ENCODE measurements at places on chromosomes 6 and 20.

GRCh38 chr6:121652726-121653623, 217.5 kb downstream of the GJA1 start:
- DNase-seq: no peak

- DNase-seq: no peak
Measured at GRCh38 chr6:161837854-161838253, 564.0 kb upstream of the AGPAT4 start.

DNA sequence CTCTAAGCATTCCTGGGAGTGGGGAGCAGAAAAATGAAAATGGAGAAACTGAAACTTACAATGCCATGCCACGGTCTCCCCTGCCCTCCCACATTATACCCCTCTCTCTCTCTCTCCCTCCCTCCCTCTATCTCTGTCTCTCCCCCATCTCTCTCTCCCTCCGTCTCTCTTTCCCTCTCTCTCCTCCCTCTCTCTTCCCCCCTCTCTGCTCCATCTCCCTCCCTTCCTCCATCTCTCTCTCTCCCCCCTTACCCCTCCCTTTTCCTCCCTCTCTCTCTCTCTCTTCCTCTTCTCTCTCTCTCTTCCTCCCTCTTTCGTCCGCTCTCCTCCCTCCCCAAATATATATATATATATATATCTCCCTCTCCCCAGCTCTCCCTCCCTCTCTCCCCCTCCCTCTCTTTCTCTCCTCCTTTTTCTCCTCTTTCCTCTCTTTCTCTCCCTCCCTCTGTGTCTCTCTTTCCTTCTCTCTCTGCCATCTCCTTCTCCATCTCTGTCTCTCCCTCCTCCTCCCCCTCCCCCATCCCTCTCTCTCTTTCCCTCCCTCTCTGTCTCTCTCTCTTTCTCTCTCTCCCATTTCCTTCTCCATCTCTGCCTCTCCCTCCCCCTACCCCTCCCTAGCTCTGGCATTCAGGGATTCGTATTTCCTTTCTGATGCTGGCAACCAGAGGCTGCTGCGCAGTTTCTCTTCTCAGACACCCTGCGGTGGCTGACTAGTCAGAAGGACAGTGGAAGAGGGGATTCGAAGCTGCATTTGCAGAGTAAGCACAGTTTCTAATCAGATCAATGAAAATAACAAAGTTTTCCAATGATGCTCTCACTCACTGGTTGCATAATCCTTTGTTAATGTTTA, 13.9 kb upstream of the VAPB start:
- DNase-seq: no peak

DNA sequence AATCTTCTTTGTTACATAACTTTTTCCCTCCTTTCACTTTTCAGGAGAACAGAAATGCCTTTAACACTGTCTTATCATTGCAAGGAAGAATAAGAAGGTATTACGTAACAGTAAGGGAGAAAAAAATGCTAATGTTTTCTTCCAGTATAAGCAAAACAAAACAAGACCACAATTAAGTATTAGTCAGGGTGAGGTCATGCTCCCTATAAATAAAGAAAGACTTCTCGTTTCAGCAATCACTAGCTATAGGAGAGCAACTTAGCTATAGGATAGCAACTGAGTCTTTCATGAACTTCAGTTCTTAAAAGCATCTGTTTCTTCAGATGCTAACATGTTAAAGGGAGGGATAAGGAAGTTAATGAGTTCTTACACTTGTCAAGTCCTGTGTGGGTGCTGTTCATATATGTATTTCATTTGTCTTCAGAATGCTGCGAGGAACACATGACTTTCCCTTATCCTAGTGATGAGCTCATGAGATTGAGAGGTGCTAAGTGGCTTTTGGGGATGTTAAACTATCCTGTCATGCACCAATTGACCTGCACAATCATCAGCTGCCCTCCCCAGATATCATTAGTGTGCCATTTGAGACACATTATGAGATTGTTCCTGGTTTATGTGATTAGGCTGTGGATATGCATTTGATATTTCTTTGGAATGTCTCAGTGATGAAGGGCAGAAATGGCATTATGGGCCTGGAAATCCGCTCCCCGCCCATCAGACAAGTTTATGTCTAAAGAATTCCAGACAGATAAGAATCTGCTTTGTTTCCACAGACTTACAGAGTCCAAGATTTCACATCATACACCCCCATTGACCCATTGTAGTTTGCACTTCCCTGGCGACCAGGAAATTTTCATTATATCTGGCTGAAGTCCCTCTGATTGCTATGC, 37.5 kb downstream of the LAMA4 start:
- DNase-seq: no peak

- DNase-seq: no peak
Measured at GRCh38 chr6:161796681-161797080, 522.8 kb upstream of the AGPAT4 start.

GRCh38 chr6:78623554-78623953, 243.8 kb upstream of the IRAK1BP1 start:
- DNase-seq: no peak

GRCh38 chr6:43070028-43070632, 6.0 kb upstream of the PTK7 start:
- DNase-seq: no peak

DNA sequence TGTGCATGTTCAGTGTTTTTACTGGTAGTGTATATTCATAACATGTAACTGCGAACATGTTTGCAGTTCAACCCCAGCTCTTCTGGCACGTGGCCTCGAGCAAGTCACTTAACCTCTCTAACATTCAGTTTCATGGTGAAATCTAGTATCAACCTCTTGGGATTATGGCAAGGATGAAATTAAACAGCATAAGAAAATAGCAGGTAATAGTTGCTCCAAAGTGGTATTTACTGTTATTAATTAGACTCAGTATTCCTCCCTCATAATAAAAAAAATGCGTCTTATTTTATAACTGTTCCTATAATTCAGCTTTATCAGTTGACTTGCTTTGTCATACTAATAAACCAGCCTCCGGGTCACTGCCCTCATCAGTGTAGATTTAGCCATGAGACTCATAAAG, 15.0 kb downstream of the FAM184A start:
- DNase-seq: no peak

Measured in stimulated activated CD4-positive, alpha-beta T cell treated with anti-CD3 and anti-CD28 coated beads, Interleukin-2, amount 100 ng/mL, for 24 hours (primary cell).